ENCODE measurements at places on chromosomes 7 and 10. TPM values are rescaled to one million over a fixed set of nuclear protein-coding genes. Genes with fewer than 3 reads are reported as not detected.

GJD4 gene
- total RNA-seq: not detected

DNA sequence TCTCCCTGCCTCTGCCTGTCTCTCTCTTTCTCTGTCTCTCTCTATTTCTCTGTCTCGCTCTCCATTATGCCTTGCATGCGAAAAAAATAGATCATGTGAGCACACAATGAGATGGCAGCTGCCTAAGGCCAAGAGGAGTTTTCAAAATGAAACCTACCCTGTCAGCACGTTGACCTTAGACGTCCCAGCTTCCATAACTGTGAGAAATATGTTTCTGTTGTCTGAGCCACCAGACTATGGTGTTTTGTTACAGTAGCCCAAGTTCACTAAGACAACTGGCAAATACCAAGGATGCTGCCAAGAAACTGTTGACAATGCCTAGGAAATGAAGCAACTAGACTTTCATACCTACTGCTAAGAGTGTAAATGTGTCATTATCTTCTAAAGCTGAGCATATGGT is 70.6 kb upstream of the PLXDC2 start:
- DNase-seq: no peak

GRCh38 chr10:132648851-132649528 is 111.4 kb downstream of the INPP5A start:
- no peak for DNase-seq

DNA sequence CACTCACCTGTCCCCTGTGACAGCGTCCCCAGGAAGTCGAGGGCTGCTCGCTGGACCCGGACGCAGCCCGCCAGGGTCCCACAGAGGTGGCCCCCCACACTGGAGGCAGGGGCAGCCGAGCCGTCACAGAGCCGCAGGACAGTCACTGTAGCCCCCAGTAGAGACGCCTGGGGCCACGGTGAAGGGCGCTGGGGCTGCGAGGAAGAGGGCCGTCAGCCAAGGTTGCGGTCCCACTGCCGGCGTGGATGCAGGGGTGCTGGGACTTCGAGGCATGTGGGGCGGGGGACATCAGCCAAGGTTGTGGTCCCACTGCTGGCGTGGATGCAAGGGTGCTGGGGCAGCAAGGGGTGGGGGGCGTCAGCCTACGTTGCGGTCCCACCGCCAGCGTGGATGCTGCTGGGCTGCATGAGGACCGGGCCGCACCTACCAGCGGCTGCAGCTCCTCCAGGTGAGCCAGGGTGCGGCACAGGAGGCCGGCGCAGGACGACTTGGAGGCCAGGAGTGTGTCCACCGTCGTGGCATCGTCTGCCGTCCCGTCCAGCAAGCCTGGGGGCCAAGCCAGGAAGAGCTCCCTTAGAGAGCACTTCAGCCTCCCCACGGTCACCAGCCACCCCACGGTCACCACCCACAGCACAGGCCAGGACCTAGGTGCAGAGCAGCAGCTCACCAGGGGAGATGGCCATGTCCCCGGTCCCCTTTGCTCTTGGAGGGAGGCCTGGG is 13.9 kb downstream of the BRAT1 start:
- DNase-seq: no peak

GRCh38 chr10:26721561-26721960 is 24.1 kb downstream of the PDSS1 start:
- DNase-seq: peak; percentile 32

DNA sequence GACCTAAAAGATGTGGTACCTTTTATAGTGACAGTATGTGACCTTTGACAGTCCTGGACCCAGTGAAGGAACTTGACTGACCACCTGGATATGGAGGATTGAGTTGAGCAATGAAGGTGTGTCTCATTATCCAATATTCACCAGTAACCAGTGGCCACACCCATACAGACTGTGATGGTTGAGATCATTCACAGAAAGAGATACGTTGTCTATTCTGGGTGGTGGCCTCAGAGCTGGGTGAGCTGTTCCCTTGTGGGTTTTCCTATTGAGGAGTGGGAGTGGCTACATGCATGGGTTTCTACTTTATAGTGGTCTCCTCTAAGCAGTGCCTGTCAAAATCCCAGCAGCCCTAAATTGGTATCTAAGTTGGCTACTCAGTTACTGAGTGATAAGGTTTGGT is 507.4 kb downstream of the SORCS3 start:
- no peak for DNase-seq

GRCh38 chr7:1666317-1666822 is 3.7 kb upstream of the ELFN1 start:
- no peak for DNase-seq

- DNase-seq: no peak
Measured at GRCh38 chr7:96184783-96185182, 137.1 kb downstream of the SLC25A13 start.

OR9A2 gene
- total RNA-seq: not detected

GRCh38 chr10:91341686-91342085 is 68.5 kb upstream of the HECTD2 start:
- DNase-seq: no peak

DNA sequence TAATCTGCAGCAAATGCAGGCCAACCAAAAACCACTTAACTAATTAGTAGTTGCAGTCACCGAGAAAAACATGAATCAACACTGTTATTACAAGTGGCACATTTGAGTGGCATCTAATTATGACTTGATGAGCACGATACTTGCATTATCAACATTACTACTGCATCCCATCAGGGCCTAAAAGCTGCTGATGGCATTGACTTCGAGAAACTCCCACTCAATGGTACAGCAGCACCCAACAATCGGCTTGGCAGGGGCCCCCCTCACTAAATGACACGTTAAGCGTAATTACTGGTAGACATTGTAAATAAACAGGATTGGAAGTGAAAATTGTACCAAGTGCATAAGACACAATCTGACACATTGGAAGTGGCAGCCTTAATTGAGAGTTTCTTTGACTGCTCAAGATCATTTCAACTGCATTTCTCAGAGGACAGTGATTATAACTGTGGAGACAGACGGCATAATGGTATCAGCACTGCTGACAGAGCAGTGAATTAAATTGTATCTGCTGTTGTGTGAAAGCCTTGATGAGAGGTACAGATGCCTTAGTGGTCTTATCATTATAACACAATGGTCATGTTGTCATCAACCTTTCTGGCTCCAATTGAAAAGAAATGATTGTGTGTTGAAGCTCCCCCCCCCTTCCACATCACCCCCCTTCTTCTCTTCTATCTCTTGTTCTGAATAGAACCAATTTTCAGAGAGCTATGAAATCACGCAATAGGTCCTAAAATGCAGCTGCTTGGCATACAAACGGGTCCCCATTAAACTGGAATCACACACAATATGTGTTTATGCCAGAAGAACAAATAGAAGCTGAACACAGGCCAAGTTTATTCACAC is 43.4 kb downstream of the SHTN1 start:
- DNase-seq: no peak

ITGA8 gene
- not detected for total RNA-seq

- no peak for DNase-seq
Measured at GRCh38 chr10:627032-627992, 62.2 kb downstream of the DIP2C start.

GRCh38 chr7:49781996-49782395 is 8.6 kb downstream of the VWC2 start:
- DNase-seq: no peak

DNA sequence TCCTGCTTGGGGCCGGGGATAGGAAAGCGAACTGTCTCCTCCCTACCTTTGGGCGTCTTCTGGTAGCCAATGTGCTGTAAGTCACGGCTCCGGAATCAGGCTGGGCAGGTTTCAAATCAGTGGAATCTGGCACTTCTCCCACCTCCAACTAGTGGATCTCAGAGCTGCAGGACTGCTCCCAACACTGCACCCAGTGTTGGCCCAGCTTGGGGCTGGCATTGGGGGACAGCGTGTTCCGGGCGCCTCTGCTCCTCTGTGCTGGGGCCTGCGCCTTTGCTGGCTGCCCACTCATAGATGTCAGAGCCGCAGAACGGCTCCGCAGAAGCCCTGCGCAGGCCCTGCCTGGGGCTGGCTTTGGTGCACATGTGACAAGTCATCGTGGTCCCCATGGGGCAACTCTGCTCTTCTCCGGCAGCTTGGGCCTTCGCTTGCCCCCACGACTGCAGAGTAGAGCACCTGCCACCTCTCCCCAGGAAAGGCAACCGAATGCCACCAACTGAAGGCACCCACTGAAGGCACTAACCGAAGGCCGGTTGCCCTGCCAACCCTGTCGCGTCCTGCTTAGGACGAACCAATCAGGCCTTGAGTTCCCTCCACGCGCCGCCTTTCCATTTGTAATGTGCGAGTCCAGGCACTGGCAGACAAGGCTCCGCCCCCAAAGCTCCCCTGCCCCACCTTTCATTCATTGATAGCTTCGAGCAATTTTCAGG is 85.5 kb upstream of the ABI1 start:
- no peak for DNase-seq

DNA sequence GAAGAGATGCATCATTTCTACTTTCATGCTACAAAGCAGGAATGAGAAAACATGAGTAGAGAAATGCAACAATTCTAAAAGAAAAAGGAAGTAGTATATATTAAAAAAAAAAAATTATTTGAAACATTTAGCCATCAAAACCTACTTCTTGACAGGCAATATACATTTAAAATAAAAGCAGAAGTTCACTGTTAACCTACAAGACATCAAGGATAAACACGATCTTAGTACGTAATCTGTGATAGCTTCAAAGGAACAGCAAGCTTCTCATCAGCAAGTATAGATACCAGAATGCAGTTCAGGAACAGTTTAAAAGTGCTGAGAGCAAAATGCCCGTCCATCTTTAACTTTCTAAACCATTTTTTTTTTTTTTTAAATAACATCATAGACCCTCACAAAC is 36.9 kb downstream of the MALSU1 start:
- DNase-seq: no peak

HPSE2 gene
- total RNA-seq: not detected

DNA sequence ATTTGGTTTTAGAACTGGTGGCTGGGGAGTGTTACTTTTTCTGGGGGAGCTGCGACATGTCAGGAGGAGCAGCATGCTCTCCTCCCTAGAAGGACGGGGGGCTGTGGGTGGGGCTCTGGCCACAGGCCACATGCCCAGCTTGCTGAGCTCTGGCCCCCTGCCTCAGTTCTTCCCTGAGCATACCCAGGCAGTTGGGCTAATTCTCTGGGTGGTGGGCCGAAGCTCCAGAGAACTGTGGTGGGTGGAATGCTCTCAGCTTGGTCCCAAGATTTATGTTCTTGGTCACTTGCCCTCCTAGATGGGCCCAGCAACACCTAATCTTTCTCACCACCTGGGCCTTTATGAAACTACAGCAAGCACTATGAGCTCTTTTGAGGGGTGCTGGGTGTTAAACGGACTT is 5.1 kb upstream of the ZNF775 start:
- DNase-seq: no peak

DNA sequence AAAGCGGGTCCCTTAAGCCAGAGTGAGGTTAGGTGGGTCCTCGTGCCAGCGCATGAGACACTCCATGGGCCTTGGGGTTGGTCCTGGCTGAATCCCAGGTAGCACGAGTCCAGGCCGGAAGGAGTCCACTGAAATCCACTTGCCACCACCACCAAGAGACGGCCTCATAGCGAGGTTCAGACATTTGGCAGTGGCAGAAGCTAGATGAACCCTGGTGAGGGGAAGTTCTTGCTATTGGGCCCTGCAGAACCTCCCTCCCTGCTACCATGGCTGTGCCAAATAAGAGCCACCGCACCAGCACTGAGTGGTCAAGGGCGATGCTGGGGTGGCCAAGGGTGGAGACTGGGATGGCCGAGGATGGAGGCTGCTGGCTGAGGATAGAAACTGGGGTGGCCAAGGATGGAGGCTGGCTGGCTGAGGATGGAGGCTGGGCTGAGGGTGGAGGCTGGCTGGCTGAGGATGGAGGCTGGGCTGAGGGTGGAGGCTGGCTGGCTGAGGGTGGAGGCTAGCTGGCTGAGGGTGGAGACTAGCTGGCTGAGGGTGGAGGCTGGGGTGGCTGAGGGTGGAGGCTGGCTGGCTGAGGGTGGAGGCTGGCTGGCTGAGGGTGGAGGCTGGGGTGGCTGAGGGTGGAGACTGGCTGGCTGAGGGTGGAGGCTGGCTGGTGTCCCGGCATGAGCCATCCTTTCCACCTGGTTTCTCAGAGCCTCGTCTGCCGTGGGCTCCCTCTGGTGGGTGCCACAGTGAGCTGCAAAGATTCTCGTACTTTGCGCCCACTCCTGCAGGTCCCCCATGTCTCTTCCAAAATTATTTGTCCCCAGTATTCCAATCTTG is 88.2 kb downstream of the ELFN1 start:
- no peak for DNase-seq

OR2A5 gene
- not detected for total RNA-seq

DNA sequence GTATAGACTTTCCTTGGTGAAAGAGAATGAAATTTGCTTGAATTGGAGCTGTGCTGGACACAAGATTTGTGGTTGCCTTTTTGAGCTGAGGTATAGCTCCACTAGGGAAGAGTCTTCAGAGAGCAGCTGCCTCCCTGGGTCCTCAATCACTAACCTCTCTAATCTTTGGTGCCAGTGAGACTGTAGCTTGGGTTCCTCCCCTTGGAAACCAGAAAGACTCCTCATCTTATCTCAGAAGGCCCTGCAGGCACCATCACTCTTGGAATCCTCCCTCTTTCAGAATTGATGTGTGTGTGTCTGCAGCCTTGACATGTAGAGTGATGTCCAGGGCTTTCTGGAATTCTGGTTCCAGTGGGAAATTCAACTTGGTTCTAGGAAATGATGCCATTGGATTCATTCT is 426.5 kb downstream of the RPS24 start:
- DNase-seq: no peak

CRYGN gene
- not detected for total RNA-seq

DNA sequence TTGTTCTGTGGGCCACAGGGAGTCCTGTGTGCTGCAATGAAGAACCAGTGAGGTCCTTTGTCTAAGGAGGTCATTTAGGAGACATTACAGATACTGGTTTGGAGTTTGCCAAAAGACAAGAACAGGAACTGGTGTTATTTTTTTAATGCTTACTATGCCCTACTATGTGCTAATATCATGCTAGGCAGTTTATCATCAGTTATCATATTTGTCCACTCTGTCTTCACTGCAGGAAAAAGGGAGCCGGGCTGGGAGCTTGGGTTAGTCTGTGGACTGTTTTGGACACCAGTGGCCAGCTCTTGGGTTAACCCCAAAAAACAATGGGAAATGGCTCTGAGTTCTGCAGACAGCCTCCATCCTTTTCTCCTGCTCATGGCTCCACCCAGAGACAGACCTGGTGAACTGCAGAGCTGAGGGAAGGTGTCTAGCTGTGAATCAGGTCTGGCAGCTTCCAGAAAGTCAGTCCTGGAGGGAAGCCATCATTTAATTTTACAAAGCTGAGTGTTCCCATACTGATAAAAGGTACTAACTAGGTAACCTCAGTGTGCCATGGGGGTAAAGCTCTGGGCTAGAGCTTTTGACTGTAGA is 101.2 kb upstream of the ZNF746 start:
- DNase-seq: no peak

Measured in CD8-positive, alpha-beta T cell (primary cell).